ENCODE measurements at places on chromosomes 3 and 15. TPM values are rescaled to one million over a fixed set of nuclear protein-coding genes. Genes with fewer than 3 reads are reported as not detected.

LRRIQ4 gene
- not detected for total RNA-seq

DAPK2 gene
- 1.5 TPM for total RNA-seq

EPM2AIP1 gene
- total RNA-seq, result 12.9 TPM

RLBP1 gene
- total RNA-seq, result not detected

PRICKLE2 gene
- 59.9 TPM for total RNA-seq

MITF gene
- total RNA-seq, result 24.0 TPM

ARPP21 gene
- not detected for total RNA-seq

WDR49 gene
- under 0.01 TPM for total RNA-seq

SPESP1 gene
- 3.2 TPM for total RNA-seq

TMCO5A gene
- total RNA-seq, result not detected

SHF gene
- total RNA-seq, result 2.0 TPM

CLEC3B gene
- total RNA-seq, result 2.0 TPM

STARD9 gene
- total RNA-seq, result 4.0 TPM

Data from smooth muscle cell of bladder (primary cell).